ENCODE measurements at places on chromosomes 13 and 19.

GRCh38 chr13:39998166-39998565, 342.7 kb downstream of the COG6 start:
- DNase-seq, result no peak

- DNase-seq, result no peak
Observed at GRCh38 chr19:32252333-32252669, 93.1 kb upstream of the ZNF507 start.

- peak; percentile 71 for DNase-seq
Observed at GRCh38 chr13:110017379-110017778, 231.0 kb upstream of the IRS2 start.

GRCh38 chr19:8460516-8461298, 15.9 kb downstream of the HNRNPM start:
- DNase-seq, result no peak

DNA sequence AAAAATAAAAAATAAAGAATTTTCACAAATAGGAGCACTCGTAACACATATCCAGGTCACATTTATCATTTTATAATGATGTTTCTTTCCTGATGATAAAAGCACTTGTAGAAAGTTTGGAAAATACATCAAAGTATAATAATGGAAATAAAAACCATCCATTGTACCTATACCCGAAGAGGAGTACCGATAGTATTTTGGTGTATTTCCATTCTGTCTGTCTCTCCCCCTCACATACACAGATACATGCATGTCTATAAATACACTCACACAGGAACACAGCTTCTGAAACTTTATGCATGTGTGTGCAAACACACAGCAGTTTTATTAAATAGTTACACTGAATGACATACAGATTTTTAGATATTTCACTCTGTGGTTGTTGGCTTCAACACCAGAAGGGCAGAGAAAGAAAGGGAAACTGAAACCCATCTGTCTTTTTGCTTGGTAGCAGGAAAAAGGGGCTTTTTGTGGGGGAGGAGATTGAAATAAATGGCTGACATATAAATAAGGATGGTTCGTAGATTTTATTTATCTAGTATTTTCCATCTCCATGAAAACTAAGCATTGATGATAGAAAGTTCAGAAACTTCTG, 114.8 kb downstream of the LRCH1 start:
- no peak for DNase-seq

DNA sequence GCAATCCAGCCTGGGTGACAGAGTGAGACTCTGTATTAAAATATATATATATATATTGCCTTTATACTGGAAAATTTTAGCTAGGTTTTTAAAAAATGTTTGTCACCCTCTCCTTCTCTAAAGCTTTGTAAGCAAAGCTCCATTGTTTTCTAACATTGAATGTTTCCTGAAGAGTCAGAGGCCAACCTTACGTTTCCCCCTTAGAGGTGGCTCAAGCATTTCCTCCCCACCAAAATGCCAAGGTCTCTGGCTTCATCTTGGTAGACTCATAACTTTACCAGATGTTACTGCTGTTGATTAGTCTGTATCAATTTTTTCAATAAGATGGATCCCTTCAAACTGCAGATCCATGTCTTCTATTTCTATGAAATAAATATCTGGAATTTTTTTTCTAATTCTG, 25.2 kb upstream of the IPO5 start:
- no peak for DNase-seq

DNA sequence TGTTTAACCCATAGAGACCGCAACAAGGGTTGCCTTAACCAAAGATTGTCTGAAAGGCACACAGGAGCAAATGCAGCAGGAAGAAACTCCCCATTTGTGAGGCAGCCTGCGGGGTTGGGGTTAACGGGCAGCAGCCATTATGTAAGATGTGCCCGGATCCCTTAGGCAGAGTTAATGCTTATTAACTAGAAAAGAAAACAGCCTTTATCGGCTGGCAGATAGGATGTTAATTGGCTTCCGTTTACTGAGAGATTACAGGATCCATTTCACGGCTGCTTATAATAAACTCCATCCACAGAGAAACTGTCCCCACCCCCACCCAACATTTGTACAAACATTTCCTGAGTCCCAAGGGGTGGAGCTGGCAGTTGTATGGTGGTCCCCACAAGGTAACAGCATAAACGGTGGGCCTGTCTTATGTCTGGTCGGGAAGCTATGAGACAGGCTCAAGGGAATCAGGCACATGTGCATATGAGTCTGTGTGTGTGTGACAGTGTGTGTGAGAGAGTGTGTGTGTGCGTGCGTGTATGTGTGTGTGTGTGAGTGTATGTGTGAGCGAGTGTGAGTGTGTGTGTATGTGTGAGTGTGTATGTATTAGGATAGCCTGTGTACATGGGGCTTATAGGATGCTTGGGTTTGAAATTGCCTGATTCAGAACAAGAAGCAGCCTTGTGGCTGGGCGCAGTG, 10.5 kb downstream of the SLC25A42 start:
- no peak for DNase-seq

GRCh38 chr13:111394211-111394922, 73.9 kb downstream of the TEX29 start:
- DNase-seq, result no peak

- no peak for DNase-seq
Observed at GRCh38 chr19:589693-590395, at the start of gene HCN2. TSS of gene HCN2 (plus strand) at chr19:589881. CDS start at chr19:589946, 65 bp downstream.

Measured in AG04449 (cell line).